IMR-90 (cell line): ENCODE measurements at places on chromosomes 13 and 19. TPM values are rescaled to one million over a fixed set of nuclear protein-coding genes. Genes with fewer than 3 reads are reported as not detected.

GRCh38 chr13:42964761-42965161, 27.3 kb downstream of the EPSTI1 start:
- peak; percentile 30 for DNase-seq

The IL11 gene
- total RNA-seq, result 14.3 and 15.6 TPM in 2 replicates

- DNase-seq, result peak; percentile 19
These were observed 22.3 kb downstream of the EPS15L1 start for GRCh38 chr19:16449330-16449961.

The CEACAM16 gene
- total RNA-seq, result not detected in 2 replicates

- DNase-seq, result no peak
These were observed 65.4 kb downstream of the UGGT2 start for GRCh38 chr13:95987841-95988240.

The HSPB6 gene
- 5.7 and 6.9 TPM in 2 replicates for total RNA-seq

The CGB8 gene
- not detected in 2 replicates for total RNA-seq

- no peak for DNase-seq
These were observed 95.3 kb upstream of the SLC15A1 start for GRCh38 chr13:98847780-98848179.

The ATXN8OS gene
- total RNA-seq, result not detected in 2 replicates

The POGLUT2 gene
- total RNA-seq, result 10.6 and 15.0 TPM in 2 replicates

DNA sequence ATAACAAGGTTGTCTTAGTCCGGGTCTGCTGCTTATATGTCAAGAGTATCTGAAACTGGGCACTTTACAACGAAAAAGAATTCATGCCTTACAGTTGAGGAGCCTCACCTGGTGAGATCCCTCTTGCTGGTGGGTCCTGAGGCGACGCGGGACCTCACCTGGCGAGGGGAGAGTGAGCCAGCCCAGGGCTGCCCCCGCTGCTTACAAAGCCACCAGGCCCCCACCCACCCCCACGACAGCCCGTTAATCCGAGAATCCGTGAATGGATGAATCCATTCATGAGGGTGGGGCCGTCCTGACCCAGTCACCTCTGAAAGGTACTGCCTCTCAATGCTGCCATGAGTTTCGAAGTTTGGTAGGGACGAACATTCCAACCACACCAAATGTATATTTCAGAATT, 54.0 kb upstream of the F7 start:
- no peak for DNase-seq

The CYP4F12 gene
- total RNA-seq, result not detected in 2 replicates

DNA sequence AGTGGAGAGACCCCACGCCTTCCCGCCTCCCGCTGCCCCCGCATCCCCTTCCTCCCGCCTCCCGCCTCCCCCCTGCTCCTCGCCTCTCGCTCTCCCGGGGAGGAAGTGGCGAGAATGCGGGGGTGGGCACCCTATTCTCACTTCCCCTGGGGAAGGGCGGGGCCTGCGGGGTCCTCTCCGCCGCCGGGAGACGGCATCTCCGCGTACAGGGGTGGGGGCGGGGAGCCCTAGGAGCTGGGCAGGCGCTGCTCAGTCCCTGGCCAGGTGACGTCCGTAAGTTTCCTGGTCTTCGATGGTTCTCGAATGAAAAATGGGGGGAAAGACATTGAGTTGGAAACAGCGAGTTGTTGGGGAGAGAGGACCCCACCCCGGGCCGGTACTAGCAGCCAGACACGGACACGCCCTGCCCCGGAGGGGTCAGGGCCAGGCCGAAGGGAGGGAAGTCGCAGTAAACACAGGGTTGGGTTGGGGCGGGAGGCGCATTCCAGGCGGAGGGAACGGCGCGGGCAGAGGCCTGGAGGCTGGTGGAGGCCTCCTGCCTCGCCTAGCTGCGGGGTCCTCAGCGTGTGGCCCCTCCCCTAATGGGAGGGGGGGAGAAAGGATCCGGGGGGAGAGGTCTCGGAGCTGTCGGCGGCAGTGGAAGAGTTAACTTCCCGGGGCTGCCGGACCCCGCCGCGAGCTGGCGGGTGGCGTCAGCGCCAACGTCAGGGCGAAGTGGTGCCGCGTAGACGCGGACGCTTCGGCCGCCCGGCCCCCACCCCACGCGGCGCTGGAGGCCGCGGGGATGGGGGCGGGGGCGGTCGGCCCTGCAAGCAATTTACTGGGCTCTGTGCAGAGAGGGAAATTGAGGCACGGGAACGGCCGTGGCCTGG, 10.4 kb upstream of the JUND start:
- DNase-seq, result peak; percentile 75

DNA sequence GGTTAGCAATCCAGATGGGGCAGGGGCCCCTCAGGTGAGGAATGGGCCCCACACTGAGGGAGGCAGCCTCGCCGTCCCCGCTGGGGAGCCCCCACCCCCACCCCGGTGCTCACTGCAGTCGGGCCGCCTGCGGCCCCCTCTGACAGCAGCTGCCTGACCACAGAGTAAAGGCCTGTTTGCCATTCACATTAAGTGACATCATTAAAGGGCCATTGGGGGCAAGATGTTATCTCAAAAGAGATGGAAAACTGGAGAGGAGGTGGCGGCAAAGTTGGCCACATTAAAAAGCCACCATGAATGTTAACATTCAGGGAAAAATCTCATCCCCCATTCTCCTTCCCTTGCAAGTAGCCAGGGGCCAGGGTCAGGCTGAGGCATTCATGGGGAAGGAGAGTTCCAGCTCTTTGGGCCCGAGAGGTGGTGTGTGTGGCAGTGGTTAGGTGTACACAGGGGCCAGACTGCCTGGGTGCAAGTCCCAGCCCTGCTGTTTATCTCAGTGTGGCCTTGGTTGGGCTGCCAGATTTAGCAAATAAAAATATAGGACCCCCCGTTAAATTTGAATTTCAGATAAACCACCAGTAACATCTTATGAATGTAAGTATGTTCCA, 20.9 kb downstream of the VSTM2B start:
- DNase-seq, result no peak

GRCh38 chr19:15288146-15288963, 44.0 kb downstream of the BRD4 start:
- peak; percentile 24 for DNase-seq

The PPP1R13L gene
- total RNA-seq, result 0.56 and 3.0 TPM in 2 replicates
